A549 treated with dexamethasone at 1 μM for 4 hours (cell line): ENCODE measurements at places on chromosomes 12 and 14. TPM values are rescaled to one million over a fixed set of nuclear protein-coding genes. Genes with fewer than 3 reads are reported as not detected.

Gene TBK1
- 21.2 to 27.5 TPM (median 24.1 TPM) in 5 replicates for total RNA-seq

Gene SYCP3
- 0.04 to 0.16 TPM (median 0.09 TPM) in 4 of 5 replicates, not detected in the other for total RNA-seq

Gene TEX52
- total RNA-seq = not detected in 5 replicates

Gene OR6J1
- total RNA-seq = not detected in 5 replicates

Gene NANOG
- total RNA-seq = 0.05 to 0.08 TPM (median 0.06 TPM) in 4 of 5 replicates, not detected in the other

Gene RD3L
- not detected in 5 replicates for total RNA-seq

Gene CABP1
- total RNA-seq = 0.18 to 0.54 TPM (median 0.28 TPM) in 5 replicates

Gene TOMM20L
- total RNA-seq = not detected in 5 replicates

Gene CTSG
- total RNA-seq = not detected in 5 replicates

Gene ATG14
- total RNA-seq = 5.0 to 6.6 TPM (median 5.8 TPM) in 5 replicates

Gene KRT6C
- total RNA-seq = 0.07 TPM in 1 of 5 replicates, not detected in the others

Gene LMO3
- total RNA-seq = not detected in 5 replicates

Gene ABCC9
- total RNA-seq = 0.01 to 0.02 TPM in 2 of 5 replicates, not detected in the others

Gene IKZF4
- 2.3 to 2.9 TPM (median 2.8 TPM) in 5 replicates for total RNA-seq

Gene SLC10A1
- 0.06 TPM in 1 of 5 replicates, not detected in the others for total RNA-seq

Gene PKP2
- 9.0 to 10.9 TPM (median 9.3 TPM) in 5 replicates for total RNA-seq

Gene OR6C2
- total RNA-seq = not detected in 5 replicates

Gene IFNG-AS1
- total RNA-seq = not detected in 5 replicates

Gene ACSS3
- not detected in 5 replicates for total RNA-seq

Gene ACOT6
- total RNA-seq = not detected in 5 replicates

Gene UNG
- total RNA-seq = 90.2 to 96.5 TPM (median 93.2 TPM) in 5 replicates

Gene BHLHE41
- 0.22 to 1.7 TPM (median 0.47 TPM) in 5 replicates for total RNA-seq

Gene DBX2
- total RNA-seq = not detected in 5 replicates

Gene TRIP11
- total RNA-seq = 5.3 to 12.4 TPM (median 10.4 TPM) in 5 replicates

Gene RHOJ
- total RNA-seq = not detected in 5 replicates

Gene CLEC4E
- 0.12 to 0.41 TPM (median 0.28 TPM) in 5 replicates for total RNA-seq

Gene DIO2
- 1.7 to 2.8 TPM (median 1.9 TPM) in 5 replicates for total RNA-seq

Gene TMTC1
- total RNA-seq = 0.01 to 0.05 TPM (median 0.04 TPM) in 5 replicates

Gene TCL1A
- not detected in 5 replicates for total RNA-seq

Gene EPYC
- not detected in 5 replicates for total RNA-seq

Gene ZNF385A
- total RNA-seq = 12.3 to 23.4 TPM (median 22.5 TPM) in 5 replicates

Gene TM9SF1
- total RNA-seq = 58.4 to 67.4 TPM (median 65.1 TPM) in 5 replicates

Gene FAM216A
- 17.0 to 20.2 TPM (median 18.4 TPM) in 5 replicates for total RNA-seq

Gene CD9
- 217 to 265 TPM (median 241 TPM) in 5 replicates for total RNA-seq

Gene CCDC198
- 1.5 to 2.6 TPM (median 1.8 TPM) in 5 replicates for total RNA-seq

Gene MYO1H
- total RNA-seq = not detected in 5 replicates

Gene HECTD1
- total RNA-seq = 64.8 to 77.8 TPM (median 67.7 TPM) in 5 replicates

Gene WNT1
- 0.07 to 0.28 TPM (median 0.18 TPM) in 5 replicates for total RNA-seq

Gene AGAP2
- total RNA-seq = 0.11 to 0.19 TPM (median 0.14 TPM) in 5 replicates

Gene EIF2S3B
- 0.66 to 0.89 TPM (median 0.76 TPM) in 5 replicates for total RNA-seq

Gene C12orf54
- not detected in 5 replicates for total RNA-seq

Gene GLT8D2
- total RNA-seq = 0.16 to 0.29 TPM (median 0.28 TPM) in 5 replicates

Gene CBLN3
- total RNA-seq = 0.84 to 1.3 TPM (median 1.0 TPM) in 5 replicates

Gene PITPNM2
- 11.0 to 24.2 TPM (median 22.1 TPM) in 5 replicates for total RNA-seq

Gene DNAAF2
- total RNA-seq = 10.8 to 12.6 TPM (median 11.4 TPM) in 5 replicates

Gene CDK2
- 47.2 to 60.1 TPM (median 52.4 TPM) in 5 replicates for total RNA-seq
